SK-N-DZ (cell line): ENCODE measurements at places on chromosomes 5 and 9.

DNA sequence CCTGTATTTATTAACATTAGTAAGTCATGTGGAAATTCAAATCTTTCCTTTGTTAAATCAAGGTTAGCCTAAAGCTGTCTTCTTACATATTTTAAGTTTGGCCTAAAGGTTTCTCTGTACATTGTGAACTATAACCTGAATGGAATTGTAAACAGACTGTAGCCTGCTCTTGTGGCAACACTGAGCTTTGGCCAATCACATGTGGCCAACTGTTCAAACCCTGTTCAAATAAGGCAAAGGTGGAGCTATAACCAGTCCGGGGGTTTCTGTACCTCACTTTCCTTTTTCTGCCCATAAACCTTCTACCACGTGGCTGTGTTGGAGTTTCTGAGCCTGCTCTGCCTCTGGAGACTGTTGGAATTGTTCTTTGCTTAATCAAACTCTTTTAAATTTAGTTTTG, 3.3 kb upstream of the HAPLN1 start:
- no peak for DNase-seq

DNA sequence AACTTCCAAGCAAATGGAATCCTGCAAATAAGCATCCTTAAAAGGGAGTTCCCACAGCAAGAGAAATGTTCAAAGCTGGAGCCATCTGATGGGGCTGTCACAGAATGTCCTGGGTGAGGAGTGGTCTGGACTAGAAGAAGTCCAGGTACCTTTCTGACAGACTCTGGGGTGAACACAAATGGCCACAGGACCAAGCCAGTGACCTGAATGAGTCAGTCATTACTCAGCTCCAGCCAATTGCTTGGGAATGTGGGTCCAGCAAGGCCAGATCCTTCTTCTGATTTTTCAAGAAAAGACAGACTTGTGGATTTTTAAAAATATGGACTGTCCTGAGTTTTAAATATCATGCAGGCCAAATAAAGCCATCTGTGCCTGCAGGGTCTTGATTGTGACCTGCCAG, 30.1 kb downstream of the GALNT10 start:
- DNase-seq = no peak

- peak; percentile 69 for DNase-seq
Observed at GRCh38 chr9:90642570-90643539, at the start of gene DIRAS2. Gene DIRAS2 (minus strand): TSS chr9:90642824. CDS start chr9:90613827, 28,997 bp downstream.

DNA sequence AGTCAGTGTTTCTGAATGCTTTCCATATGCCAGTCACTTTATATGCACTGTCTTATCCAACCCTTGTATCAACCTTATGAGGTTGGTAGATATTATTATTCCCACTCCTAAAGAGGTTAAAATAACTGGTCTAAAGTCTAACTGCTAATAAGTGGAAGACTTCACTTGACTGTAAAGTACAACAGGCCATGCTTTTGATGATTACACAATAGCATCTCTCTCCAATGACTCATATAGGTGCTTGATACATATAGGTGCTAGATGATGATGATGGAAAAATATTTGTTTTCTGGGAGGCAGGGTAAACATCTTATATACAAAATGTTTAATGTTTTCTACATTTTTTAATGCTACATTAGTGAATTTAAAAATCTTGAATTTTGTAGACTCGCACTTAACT, 75.9 kb upstream of the NR3C1 start:
- DNase-seq = no peak

DNA sequence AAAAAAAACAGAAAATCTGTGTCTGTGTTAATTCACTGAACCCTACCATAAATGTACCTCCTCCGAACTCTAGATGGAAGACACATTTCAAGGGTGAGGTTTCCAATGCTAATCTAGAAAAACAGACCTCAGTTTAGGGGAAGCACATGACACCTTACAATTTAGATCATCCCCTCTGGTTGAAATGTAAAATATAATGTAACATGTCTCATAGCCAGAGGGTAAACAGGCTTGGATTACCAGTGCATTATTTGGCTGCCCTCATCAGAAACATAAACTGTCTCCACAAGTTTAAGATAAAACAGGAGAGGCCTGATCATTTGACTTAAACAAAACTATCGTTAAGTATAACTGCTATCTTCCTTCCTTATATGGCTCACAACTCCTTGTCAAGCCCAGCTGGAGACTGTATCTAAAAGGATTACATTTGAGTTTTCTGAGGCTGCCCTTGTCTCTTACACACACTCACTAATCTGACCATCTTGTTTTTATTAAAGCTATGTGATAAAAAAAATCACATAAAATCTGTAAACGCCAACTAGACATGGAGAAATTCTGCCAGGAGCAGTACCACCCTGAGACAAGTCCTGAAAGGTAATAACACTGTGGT, 105.7 kb downstream of the LURAP1L start:
- no peak for DNase-seq

DNA sequence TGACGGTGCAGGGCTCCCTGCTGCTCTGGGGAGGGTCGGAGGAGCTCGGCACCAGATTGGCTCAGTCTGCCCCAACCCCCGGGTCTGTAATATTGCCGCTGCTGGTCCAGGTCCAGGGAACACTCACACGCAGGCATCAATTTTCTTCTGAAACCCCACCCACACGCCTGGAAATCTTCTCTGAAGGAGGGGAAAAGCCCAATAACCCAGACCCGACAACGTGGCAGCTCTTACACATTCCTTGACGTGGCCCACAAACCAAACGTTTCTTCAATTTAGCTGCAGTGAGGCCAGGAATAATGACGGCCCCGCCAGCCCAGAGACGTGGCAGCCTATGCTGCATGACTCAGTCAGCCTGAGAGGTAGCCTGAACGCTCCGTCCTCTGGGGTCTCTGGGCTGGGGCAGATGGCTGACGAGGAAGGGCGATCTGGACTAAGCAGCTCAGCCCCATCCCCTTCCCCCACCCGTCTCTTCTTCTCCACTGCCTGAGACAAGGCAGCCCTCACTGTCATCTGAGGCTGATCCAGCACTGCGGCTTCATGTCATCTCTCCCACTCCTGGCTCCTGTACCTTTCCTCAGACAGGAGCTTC, 9.9 kb upstream of the SPARC start:
- peak; percentile 88 for DNase-seq

DNA sequence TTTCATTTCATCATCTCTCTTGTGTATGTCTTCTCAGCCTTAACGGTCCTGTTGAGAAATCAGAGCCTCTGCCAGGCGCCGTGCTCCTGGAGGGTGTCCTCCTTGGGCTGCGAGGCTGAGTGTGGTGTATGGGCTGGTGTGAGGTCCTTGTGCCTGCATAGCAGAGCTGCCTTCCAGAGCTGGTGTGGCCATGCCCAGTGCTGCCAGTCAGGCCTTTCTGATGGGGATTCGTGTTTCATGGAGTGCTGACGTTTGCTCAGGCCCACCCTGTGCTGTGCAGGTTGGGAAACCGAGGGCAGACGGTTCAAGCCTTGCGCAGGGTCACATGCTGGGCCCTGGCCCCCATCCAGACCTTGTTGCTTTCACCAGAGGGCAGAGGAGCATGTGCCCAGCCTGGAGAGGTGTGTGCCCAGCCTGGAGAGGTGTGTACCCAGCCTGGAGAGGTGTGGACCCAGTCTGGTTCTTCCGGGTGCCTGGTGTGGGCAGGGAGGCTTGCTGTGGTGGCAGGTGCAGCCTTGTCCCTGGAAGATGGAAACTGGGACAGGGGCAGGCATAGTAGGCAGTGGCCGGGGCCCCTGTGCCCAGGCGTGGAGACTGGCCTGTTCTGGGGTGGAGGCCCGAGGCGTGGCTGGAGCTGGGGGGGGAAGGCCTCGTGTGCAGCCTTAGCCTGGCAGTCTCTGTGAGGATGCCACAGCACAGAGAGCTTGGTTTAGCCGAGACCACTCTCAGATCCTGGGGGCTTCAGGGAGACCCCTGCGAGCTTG, 84.0 kb downstream of the RXRA start:
- no peak for DNase-seq

- no peak for DNase-seq
Observed at GRCh38 chr5:173662581-173663351, 46.3 kb upstream of the BOD1 start.

GRCh38 chr9:75775166-75775565, 115.3 kb upstream of the PCSK5 start:
- no peak for DNase-seq

DNA sequence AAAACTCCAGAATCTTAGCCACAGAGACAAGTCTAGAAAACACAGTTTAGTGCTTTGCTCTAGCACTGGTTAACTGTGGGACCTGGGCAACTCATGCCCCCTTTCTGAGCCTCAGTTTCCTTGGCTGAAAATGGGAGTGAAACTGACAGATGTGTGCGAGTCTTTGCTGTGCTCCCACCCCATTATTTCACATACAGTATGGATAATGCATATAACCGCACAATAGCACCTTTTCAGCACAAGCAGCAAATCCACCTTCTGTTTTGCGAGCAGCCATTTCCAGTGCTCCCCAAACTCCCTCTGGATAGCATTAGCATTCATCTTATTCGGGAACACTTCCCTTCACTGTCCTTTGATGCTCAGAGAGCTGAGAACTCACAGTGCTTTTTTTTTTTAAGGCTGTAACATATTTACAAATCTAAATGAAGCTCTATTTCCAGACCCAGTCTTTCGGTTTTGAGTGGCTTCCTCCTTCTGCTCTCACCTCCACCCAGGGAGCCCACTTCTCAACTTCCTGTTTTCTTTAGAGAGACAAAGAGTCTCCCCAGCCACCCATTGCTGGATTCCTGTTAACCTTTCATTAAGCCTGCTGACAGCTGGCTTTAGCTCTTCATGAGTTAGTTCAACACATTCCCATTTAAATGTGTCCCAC, 49.2 kb downstream of the TIMD4 start:
- DNase-seq = no peak

GRCh38 chr5:73709536-73710129, 83.6 kb downstream of the ARHGEF28 start:
- DNase-seq = no peak

DNA sequence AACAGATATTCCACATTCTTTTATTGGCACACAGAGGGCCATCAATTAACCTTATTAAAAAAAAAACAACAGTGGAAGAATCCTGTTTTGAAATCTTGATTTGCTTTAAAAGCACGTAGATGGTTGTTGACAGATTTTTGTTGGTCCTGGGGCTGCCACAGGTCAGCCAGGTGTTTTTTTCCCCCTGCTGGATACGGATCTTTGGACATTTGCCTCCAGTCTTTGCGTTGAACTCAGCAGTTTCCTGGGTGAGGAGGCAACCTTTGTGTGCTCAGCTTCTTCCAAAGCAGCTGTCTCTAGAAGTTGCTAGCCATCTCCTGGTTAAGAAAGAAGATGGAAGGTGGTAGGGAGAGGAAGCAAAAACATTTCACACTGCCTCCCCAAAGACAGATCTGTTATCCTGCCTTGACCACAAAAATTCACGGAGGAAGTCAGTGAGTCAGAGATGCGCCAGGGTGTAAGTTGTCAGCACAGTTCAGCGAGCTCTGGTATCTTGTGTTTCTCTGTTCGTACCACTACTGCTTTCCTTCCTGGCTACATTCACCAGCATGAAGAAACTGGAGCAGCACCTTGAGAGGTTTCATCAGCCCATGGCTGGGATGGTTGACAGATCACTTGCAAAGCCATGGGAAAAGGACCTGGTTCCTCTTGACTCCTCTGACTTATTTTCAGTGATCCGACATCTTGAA, 207.3 kb downstream of the ARHGAP26 start:
- no peak for DNase-seq

GRCh38 chr9:32965999-32966722, 35.3 kb downstream of the APTX start:
- DNase-seq = no peak

DNA sequence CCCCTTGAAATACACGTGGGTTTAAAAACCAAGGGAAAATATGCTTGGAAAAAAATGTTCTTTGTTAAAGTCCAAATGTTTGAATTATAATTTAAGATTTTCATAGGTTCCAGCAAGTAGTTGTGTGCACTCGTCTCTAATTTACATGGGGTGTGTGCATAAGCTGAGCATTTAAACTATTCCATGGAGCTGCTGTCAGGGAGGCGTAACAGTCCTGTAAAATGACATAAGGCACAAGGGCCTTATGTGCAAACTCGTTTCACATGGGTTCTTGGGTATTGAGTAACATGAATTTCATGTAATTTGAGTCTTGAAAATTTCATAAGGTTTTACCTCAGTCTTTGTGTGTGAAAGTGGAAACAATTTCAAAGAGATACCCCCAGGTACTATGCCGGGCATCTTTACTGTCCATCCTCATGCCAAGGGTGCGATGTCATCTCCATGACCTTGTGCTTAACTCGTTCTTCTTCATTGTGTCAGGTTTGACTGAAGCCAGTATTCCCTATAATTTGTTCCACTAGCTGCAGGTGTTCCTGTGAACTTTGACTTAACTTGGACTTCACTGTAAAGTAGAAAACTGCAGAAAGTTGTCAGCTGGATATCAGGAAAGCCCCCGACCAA, 359.3 kb downstream of the SH3GL2 start:
- no peak for DNase-seq

GRCh38 chr9:83322438-83322837, 215.8 kb downstream of the FRMD3 start:
- no peak for DNase-seq

DNA sequence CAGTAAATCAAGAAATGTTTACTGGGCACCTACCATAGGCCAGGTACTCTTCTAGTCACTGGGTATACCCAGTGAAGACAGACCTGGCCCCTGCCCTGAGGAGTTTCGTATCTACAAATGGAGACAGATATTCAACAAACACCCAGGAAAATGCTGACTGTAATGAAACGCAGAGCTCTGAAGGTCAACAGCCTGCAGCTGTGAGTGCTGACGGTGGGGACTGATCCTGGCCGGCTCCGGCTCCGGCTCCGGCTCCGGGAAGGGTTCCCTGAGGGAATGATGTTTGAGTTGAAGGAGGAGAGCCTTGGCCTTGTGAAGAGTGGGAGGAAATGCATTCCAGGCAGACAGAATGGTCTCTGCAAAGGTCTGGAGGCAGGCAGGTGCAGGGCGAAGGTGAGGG, 23.1 kb downstream of the FGFR4 start:
- no peak for DNase-seq

GRCh38 chr5:113017881-113018635, 41.5 kb downstream of the DCP2 start:
- no peak for DNase-seq

DNA sequence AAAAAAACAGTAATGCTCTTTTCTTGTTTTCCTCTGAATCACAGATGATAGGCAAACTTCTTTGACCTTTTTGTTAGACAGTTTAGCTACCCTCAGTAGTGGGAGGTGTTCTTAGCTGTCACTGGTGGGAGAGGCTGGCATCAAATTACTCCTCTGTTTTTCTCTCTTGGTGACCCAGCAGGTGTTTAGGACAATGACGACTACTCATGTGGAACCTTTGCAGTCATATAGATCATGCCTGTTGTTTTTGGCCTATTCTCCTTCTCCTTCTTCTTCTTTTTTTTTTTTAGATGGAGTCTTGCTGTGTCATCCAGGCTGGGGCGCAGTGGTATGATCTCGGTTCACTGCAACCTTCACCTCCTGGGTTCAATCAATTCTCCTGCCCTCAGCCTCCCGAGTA, 15.4 kb upstream of the NPR2 start:
- no peak for DNase-seq

- DNase-seq = no peak
Observed at GRCh38 chr5:167639766-167640165, 651.7 kb upstream of the WWC1 start.

- no peak for DNase-seq
Observed at GRCh38 chr5:116372931-116373597, 201.6 kb downstream of the SEMA6A start.
